ENCODE measurements at places on chromosomes 12 and 14.

GRCh38 chr14:58082491-58083098 lies 69.4 kb downstream of the ARMH4 start:
- peak; percentile 91 for DNase-seq

GRCh38 chr12:100672075-100672592 lies 98.7 kb downstream of the GAS2L3 start:
- no peak for DNase-seq

DNA sequence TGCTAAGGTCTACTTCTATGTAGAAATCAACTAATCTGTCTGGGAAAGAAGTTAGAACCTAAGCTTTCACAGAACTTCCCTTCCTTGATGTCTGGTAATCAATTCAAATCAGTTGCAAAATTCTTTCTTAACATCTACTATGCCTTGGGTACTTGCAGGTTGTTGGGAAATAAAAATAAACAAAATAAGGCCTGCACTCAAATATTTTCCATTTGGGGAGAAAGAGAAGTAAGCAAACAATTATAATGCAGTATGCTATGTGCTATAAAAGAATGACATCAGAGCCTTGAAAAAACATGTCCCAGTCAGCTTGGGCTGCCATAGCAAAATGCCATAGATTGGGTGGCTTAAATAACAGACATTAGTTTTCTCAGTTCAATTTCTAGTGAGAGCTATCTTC lies 425.9 kb upstream of the DCN start:
- no peak for DNase-seq

- DNase-seq: peak; percentile 66
Observed at GRCh38 chr12:30010071-30011052, 226.6 kb upstream of the TMTC1 start.

DNA sequence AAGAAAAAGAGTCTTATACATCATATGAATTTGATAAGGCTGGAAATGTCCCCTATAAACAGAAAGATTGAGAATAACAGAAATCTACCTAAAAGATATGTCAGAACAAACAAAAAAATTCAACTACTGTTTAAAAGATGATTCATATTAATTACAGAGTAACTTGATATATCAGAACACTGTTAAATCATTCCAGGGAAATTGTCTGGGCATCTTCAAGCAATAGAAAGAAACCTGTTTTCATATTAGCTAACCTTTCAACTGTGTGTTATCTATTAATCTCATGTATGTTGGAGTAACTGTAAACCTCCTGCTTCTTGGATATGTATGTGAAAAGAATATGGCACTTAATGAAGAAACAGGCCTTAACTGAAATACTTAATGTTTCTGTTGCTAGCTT lies 96.7 kb downstream of the NUBPL start:
- DNase-seq: no peak

DNA sequence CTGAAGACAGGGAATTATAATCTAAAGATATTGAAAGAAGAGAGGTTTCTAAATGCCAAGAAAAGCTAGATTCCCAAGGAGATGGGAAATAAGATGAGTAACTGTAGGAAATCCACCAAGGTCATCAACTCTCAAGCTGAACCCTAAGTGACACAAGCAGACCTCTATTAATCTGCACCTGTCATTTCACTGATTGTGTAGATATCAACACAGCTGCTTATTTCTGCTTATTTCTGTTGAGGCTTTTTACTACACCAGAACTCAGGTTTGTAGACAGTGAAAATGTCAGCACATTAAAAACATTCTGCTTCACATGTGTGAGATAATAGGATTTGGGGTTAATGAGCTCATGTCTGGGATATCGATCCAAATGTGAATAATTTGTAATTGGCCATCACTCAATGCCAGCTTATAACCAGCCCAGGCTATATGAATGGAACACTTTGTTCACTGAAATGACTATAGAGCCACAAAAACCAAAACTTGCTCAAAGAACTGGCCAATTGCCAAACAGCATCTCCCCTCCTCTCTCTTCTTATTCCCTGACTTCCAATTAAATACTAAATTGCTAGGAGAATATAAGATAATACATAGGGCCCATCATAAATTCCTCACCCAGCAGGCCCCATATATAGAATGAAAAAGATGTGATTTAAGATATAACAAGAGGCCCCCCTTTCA lies 188.7 kb upstream of the ARID2 start:
- DNase-seq: no peak

DNA sequence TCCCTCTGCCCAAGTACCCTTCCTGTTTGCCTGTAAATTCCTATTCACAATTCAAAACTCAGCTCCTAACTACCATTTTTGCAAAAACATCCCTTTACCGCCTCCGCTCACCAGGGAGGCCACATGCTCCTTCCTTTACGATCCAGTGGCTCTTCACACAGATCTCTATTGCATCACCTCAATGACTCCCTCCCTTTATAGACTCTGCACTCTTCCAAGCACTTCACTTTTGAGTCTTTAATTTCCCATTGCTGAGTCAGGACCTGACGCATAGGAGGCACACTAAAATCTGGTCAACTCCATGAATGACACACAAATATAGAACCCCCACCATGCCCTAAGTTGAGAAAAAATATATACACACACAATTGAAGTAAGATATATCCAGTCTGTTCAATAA lies 45.9 kb downstream of the PPP1R13B start:
- DNase-seq: peak; percentile 58

DNA sequence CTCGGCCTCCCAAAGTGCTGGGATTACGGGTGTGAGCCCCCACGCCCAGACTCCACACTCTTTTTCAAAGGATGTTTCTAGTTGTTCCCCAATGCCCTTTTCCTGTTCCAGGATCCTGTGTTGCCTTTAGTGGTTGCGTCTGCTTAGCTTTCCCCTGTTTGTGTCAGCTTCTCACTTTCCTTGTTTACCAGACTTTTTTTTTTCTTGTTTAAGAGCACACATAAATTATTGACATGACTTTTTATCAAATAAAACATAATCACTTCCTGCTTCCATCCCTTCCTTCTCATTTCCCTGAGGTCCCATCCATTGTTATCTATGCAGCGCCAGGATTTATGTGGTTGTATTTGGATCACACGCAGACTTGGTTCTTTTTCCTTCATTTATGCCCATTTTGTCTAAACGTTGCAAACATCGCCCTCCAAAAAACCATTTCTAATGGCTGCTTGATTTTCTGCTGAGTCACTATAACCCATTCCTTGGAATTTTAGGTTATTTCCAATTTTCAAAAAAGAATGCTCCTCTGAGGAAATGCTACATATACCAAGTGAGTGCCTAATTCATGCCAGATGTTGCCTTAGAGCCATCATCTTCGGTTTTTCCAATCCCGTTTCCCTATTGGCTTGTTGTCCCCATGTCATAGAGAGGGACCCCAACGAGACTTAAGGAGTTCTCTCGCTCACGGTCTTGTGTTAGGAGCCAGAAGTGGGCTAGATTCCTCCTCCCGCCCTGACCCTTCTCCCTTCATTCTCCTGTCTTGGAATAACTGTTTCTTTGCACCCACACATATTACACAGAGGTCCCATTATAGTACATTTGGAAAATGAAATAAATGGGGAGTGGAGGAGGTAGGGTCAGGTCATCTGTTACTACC lies 13.5 kb upstream of the CYP46A1 start:
- DNase-seq: peak; percentile 54
